ENCODE measurements at places on chromosomes 6 and 20. TPM values are rescaled to one million over a fixed set of nuclear protein-coding genes. Genes with fewer than 3 reads are reported as not detected.

- peaks cover 14% of the 10 kb centered on the region for H3K36me3 ChIP-seq
- no peak for DNase-seq
- H3K27me3 ChIP-seq: peaks cover 1% of the 10 kb centered on the region
- no peak overlapping the region for H3K4me3 ChIP-seq
- H3K4me1 ChIP-seq: no peaks in the 10 kb centered on the region
- H3K27ac ChIP-seq: no peak overlapping the region
These were observed 30.1 kb downstream of the PRPH2 start for GRCh38 chr6:42692137-42692911.

GRCh38 chr6:139699335-139699734, 324.9 kb upstream of the CITED2 start:
- H3K4me1 ChIP-seq: no peaks in the 10 kb centered on the region
- H3K36me3 ChIP-seq: no peaks in the 10 kb centered on the region
- no peak for DNase-seq
- H3K27me3 ChIP-seq: no peaks in the 10 kb centered on the region
- no peak overlapping the region for H3K4me3 ChIP-seq

DNA sequence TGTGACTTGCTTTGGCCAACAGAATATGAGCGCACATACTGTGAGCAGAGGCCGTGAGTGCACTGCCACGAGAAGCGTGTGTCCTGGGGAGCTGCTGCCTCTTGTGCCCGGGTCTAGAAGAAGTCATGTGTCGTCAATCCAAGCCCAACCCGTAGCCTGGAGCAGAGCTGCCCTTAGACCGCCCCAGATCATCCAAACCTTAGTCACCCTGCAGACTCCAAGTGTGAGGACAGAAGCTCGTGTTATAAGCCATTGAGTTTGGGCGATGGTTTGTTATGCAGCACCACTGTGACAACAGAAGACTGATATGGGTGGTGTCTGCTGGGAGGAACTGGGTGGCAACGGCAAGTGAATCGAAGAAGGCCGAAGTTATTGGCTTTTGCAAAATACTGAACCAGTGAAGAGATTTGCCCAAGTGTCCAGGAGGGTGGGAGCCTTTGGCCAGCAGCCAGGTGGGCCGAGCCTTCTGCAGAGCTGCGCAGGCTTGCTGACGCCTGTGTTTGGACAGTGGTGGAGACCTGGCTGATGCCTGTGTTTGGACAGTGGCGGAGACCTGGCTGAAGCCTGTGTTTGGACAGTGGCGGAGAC, 101.3 kb upstream of the SULF2 start:
- H3K4me1 ChIP-seq: peaks cover 8% of the 10 kb centered on the region
- no peak overlapping the region for H3K27ac ChIP-seq
- DNase-seq: no peak
- no peak overlapping the region for H3K4me3 ChIP-seq

DNA sequence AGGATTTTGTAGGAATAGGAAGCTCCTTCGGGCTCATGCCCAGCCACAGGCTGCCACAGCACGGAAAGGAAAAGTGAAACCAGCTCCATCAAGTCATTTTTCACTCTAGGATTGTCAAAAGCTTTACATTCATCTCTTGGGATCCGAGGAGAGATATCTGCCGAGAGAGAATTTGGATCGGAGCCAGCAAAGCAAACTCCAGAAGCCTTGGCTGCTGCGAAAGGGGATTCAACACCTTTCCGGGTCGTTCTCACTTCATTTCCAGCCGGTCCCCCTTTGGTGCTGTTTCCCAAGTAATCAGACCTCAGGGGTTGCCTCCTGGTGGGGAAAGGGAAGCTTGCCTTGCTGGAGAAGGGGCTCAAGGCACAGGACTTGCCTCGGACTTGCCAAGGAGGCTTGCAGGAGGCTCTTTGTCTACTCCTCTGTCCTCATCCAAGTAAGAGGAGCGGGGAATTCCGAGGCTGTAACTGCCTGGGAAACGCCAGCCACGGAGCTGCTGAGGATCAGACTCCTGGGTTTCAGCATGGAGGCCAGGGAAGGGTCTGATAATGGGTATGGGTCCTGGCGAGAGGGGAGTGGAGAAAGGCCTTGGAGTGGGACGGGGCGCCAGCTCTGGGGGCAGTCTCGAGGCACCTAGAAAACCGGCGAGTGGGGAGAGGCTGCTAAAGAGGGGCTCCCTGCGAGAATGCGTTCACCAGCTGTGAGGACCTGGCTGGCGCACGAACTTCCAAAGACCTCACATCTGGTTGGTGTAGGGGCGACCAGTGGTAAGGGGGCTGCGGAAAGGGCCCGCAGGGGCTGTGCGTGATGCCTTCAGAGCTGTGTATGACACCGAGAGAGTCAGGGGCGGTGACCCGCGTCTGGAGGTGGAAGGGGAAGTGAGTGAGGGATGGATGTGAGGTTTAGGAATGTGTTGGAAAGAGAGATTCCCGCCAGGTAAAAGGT, 702 bp downstream of the ETV7 start:
- peaks cover 6% of the 10 kb centered on the region for H3K4me1 ChIP-seq
- H3K4me3 ChIP-seq: peak overlapping the region; percentile 94
- H3K36me3 ChIP-seq: peaks cover 6% of the 10 kb centered on the region
- H3K27me3 ChIP-seq: peaks cover 23% of the 10 kb centered on the region

DNA sequence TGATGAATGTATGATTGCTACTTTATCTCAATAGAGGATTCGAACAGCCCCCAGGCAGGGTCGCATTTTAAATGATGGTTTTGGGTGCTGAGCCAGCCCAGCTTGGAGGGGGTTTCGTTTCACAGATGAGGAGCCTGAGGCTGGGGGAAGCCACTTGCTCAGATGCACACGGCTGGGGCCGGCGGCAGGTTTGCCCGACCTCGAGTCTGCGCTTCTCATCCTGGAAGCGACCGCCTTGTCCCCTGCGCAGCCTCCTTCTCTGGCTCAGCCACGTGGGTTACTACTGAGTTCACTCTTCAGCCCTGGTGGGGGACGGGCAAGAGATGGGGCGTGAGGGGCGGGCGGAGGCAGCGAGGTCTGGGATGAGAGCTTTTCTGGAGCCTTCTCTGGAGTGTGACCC, 25.3 kb downstream of the NTSR1 start:
- no peak for DNase-seq
- no peak overlapping the region for H3K4me3 ChIP-seq
- peaks cover 11% of the 10 kb centered on the region for H3K27me3 ChIP-seq
- H3K36me3 ChIP-seq: no peaks in the 10 kb centered on the region

DNA sequence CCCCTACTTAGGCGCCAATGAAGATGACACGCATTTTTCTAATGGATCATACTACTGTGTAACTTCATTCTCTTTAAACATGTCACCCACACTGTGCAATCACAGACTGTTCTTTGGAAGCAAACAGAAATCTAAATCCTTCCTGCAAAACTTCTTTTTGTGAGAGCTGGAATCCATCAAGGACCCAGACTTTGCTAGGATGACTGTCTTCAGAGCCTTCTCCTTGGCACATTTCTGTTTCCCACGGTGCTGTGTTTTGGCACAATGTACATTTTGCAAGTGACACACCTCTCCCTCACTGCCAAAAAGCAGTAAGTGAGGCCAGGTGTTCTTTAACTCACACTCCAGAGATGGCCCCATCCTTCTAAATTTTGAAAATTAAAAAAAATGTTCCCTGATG, 21.7 kb upstream of the TAGAP start:
- peaks cover 5% of the 10 kb centered on the region for H3K4me1 ChIP-seq
- H3K27me3 ChIP-seq: peaks cover 5% of the 10 kb centered on the region
- peaks cover 10% of the 10 kb centered on the region for H3K36me3 ChIP-seq

- no peaks in the 10 kb centered on the region for H3K4me1 ChIP-seq
- H3K27me3 ChIP-seq: no peaks in the 10 kb centered on the region
- no peak overlapping the region for H3K4me3 ChIP-seq
- no peak overlapping the region for H3K27ac ChIP-seq
These were observed 167.3 kb upstream of the GMDS start for GRCh38 chr6:2412731-2413130.

GRCh38 chr6:113281014-113281413, 576.1 kb upstream of the MARCKS start:
- H3K4me3 ChIP-seq: no peak overlapping the region
- no peaks in the 10 kb centered on the region for H3K4me1 ChIP-seq
- H3K27me3 ChIP-seq: no peaks in the 10 kb centered on the region
- no peak for DNase-seq

- no peak for DNase-seq
- H3K4me3 ChIP-seq: peak overlapping the region; percentile 75
- peaks cover 29% of the 10 kb centered on the region for H3K4me1 ChIP-seq
- no peaks in the 10 kb centered on the region for H3K36me3 ChIP-seq
- peaks cover 1% of the 10 kb centered on the region for H3K27me3 ChIP-seq
These were observed 15.4 kb upstream of the CHRNA4 start for GRCh38 chr20:63376283-63377250.

GRCh38 chr6:6927521-6928361, 180.0 kb upstream of the RREB1 start:
- H3K36me3 ChIP-seq: peaks cover 6% of the 10 kb centered on the region
- no peak for DNase-seq
- peaks cover 7% of the 10 kb centered on the region for H3K27me3 ChIP-seq
- peaks cover 10% of the 10 kb centered on the region for H3K4me1 ChIP-seq
- no peak overlapping the region for H3K27ac ChIP-seq

DNA sequence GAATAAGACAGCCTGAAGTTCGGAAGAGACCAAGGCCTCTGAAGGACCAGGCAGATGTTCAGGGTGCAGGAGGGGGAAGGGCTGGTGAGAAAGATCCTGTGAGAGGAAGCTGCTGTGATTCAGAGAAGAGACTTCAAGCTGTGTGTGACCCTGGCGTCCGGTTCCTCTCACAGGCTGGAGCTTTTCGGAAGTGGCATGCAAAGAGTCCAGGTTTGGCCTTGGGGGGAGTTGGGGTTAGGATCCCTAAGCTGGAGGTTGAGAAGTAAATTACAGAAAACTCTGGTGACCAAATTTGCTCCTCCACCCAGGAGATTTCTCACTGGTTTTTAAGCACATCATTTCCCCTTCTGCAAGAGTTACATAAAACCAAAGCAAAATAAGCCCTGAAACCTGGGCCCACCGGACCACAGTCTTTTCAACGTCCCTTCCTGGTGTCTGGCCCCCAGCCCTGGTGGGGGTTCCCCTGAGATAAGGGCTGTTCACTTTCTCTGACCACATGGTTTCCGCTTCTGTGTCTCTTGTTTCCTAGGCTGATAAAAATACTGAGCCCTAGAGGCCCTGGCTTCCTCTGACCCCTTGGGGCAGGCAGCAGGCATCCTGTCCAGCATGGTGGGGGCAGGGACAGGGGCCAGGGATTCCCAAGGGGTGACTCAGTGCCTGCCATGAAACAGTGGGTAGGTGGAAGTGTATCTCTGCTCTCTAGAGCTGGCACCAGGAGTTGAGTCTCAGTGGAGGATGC, 12.0 kb upstream of the LTA start:
- peaks cover 3% of the 10 kb centered on the region for H3K27me3 ChIP-seq
- H3K4me3 ChIP-seq: peak overlapping the region; percentile 5
- peaks cover 4% of the 10 kb centered on the region for H3K36me3 ChIP-seq
- no peak overlapping the region for H3K27ac ChIP-seq
- DNase-seq: no peak

GRCh38 chr6:65524232-65524631, 182.8 kb downstream of the EYS start:
- H3K27me3 ChIP-seq: no peaks in the 10 kb centered on the region
- no peak overlapping the region for H3K4me3 ChIP-seq
- H3K36me3 ChIP-seq: no peaks in the 10 kb centered on the region
- H3K27ac ChIP-seq: no peak overlapping the region
- H3K4me1 ChIP-seq: no peaks in the 10 kb centered on the region

DNA sequence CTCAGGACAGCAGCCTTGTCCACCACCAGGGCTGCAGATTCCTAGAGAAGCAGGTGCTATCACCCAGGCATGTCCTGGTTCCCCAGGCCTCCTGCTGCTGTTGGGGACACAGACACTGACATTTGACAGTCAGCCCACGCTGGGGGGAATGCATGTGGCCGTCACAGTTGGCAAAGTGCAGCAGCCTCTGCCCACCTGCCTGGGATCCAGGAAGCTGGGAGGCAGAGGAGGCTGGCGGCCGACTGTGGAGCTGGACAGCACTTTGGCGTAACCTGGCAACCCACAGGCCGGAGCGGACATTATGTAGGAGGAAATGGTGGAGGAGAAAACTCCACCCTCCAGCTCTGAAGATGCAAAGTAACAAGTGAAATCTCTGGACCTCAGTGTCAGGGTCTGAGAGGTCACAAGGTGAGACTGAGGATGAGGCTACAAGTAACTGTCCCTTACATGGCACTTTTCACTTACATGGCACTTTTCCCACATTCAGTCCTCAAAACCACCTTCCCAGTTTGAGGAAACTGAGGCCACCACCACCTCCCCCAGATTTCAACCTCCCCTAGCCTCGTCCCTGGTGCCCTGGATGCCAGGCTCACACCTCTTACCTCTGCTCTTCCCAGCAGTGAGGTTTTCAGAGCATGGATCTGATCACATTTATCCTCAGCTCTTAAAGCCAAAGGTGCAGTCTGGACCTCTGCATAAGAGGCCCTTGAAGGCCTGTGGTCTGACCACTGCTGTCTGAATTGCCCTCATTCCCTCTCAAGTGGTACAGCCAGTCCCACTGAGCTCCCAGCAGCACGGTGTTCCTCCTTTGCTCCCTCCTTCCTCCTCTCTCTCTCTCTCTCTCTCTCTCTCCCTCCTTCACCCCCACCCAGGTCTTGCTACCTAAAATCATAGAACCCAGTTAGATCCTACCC, 8.7 kb downstream of the MAP1LC3A start:
- H3K27me3 ChIP-seq: peaks cover 10% of the 10 kb centered on the region
- H3K4me1 ChIP-seq: peaks cover 9% of the 10 kb centered on the region
- no peaks in the 10 kb centered on the region for H3K36me3 ChIP-seq
- DNase-seq: no peak
- no peak overlapping the region for H3K4me3 ChIP-seq

DNA sequence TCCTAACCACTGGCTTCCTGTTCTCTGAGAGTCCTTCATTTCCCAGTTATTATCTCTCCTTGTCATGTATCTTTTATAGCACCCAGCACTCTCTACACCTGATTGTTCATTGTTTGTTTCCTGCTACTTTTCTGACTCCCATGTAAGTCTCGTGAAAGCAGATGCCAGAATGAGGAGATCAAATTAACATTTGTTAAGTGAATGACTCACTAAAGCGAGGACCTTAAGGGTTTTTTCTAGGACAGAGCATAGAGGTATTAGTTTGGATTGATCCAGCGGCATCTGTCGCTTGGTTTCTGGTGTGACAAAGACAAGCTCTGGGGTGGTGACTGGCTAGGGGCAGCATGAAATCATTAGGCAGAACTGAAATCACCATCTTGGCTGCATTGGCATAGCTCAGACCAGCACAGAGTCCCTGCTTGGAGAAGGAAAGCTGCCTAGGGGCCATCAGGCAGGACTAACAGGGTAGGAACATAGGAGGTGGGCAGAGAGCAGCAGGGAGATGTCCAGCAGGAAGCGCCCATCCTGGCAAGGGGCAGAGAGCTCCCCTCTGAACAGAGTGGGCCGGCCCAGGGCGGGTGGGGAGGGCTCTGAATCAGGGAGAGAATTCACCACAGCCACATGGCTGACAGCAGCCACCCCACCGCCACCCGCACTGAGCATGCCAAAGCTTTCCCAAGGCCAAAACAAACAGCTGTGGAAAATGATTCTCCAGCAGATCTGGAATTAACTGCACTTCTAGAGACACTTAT, 97.1 kb upstream of the CEP85L start:
- H3K4me1 ChIP-seq: peaks cover 16% of the 10 kb centered on the region
- peak overlapping the region; percentile 90 for H3K27ac ChIP-seq
- peak overlapping the region; percentile 9 for H3K4me3 ChIP-seq
- H3K36me3 ChIP-seq: peaks cover 4% of the 10 kb centered on the region
- H3K27me3 ChIP-seq: no peaks in the 10 kb centered on the region

GRCh38 chr20:1898482-1899240, 3.5 kb downstream of the SIRPA start:
- no peaks in the 10 kb centered on the region for H3K36me3 ChIP-seq
- no peak overlapping the region for H3K4me3 ChIP-seq
- no peak for DNase-seq
- H3K27me3 ChIP-seq: peaks cover 13% of the 10 kb centered on the region

The ATP9A gene
- total RNA-seq: 66.1 TPM

The HCRTR2 gene
- total RNA-seq: not detected

The FILIP1 gene
- 0.69 TPM for total RNA-seq

The ELOVL5 gene
- total RNA-seq: 97.2 TPM

The LY6G5C gene
- 13.8 TPM for total RNA-seq

The SSTR4 gene
- total RNA-seq: not detected

The PPARD gene
- 37.5 TPM for total RNA-seq

The RIMS4 gene
- 96.1 TPM for total RNA-seq

The ADGRG6 gene
- total RNA-seq: not detected

The MAS1 gene
- total RNA-seq: not detected
